ENCODE measurements at places on chromosomes 16 and 17. TPM values are rescaled to one million over a fixed set of nuclear protein-coding genes. Genes with fewer than 3 reads are reported as not detected.

- DNase-seq = no peak
Measured at GRCh38 chr17:46202424-46202823, 9.2 kb upstream of the KANSL1 start.

Gene MEOX1
- total RNA-seq = 0.65 TPM

Gene ZACN
- 5.4 TPM for total RNA-seq

GRCh38 chr16:12082226-12082887 is 105.8 kb downstream of the SNX29 start:
- DNase-seq = peak; percentile 52

- DNase-seq = no peak
Measured at GRCh38 chr17:50765454-50766221, 1.7 kb downstream of the ANKRD40CL start.

DNA sequence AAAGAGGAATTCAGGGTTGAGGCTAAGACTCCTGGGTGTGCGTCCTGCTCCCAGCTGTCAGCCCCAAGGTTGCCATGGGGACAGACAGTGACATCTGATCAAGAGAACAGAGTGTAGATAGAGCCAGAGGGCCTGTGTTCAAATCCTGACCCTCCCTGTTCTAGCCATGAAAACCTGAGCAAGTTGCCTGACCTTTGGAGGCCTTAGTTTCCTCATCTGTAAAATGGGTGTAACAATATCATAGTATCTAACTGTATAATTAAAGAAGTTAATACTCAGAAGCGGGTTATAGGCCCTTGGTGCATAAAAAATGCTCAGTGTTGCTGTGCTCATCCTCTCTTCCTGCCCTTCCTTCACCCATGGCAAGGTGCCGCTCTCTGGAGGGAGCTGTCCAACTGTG is 28.7 kb upstream of the FOXF1 start:
- no peak for DNase-seq

Gene MT1A
- total RNA-seq = 1.1 TPM

Gene NPIPA3
- total RNA-seq = 2.5 TPM

DNA sequence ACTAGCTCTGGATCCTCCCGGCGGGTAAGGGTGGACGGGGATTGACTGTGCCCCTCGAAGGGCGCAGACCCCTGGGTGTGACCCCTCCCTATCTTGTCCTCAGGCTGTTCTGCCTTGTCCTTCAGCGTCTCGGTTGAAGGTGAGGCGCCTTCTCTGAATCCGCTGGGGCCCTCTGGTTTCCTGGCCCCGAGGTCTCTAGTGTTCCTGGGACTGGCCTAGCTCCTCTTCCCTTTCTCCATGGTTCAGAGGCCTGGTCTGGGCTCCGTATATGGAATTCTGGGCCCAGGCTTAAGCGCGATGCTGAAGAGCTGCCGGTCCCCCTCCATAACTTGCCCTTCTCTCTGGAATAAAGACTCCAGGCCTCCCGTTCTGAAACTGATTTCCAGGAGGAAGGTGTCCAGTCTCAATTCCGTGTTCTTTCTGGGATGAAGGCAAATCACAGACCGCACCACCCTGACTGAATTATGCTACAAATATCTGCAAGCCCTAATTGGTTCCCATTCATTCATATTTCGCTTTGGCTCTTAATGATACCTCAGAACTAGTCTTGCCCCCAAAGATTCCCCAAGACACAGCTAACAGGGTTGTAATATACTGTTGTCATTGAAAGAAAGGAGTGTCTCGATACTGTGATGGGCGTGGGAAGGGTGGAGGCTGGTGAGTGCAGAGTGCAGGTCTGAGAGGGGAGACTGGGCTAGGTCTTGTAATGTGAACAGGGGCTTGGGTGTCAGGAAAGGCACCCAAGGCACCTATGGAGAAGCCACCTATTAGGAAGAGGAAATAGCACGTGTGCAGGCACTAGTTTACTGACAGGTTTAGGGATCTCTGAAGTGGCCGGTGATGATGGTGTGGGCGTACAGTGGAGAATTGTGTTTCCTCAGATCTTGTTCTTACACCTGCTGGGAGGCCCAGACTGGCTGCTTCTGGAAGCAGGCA is 851 bp downstream of the EDC4 start:
- peak; percentile 41 for DNase-seq

DNA sequence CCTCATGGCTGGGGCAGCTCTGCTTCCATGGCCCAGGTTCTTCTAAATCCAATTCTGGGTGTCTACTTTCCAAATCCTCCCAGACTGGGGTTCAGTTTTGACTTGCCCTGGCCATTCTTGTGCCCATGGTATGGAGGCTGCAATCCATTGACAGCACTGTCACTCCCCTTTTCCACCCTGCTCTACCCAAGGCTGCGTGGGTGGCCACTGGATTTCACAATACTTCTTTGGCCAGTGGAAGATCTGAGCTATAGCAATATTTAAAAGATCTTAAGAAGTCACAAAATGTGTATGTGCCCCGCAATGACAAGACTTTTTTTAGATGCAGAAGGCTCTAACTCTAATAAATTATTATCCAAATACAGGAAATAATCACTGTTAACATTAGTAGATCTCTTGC is 329.4 kb upstream of the CCL2 start:
- no peak for DNase-seq

- peak; percentile 8 for DNase-seq
Measured at GRCh38 chr16:2366660-2367309, 26.3 kb upstream of the ABCA3 start.

Gene CDRT4
- total RNA-seq = 1.9 TPM

Gene PMFBP1
- 0.64 TPM for total RNA-seq

Gene APOH
- not detected for total RNA-seq

DNA sequence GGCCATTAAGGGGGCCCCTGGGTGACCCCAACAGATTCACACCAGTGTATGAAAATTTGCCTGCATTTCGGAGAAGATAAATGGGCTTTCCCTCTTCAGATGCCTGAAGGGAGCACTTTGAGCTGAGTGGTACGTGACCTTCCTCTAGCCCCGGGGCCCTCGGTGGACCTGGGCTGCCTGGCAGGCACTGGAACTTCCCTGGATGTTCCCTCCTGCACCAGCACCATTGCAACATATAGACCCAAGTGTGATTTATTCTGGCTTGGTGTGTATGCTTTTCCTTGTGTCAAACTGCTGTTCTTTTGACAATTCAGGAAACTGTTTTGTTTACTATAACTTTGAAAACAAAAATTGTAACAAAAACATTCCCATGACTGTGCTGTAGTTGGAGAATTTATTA is 93.8 kb downstream of the TNFRSF13B start:
- no peak for DNase-seq

- DNase-seq = peak; percentile 56
Measured at GRCh38 chr17:79842656-79843473, 3.6 kb upstream of the CBX4 start.

Gene CACNG1
- not detected for total RNA-seq

- DNase-seq = no peak
Measured at GRCh38 chr16:88499836-88500251, 46.8 kb downstream of the ZFPM1 start.

GRCh38 chr17:79023180-79023705 is 726 bp upstream of the C1QTNF1 start:
- DNase-seq = no peak

DNA sequence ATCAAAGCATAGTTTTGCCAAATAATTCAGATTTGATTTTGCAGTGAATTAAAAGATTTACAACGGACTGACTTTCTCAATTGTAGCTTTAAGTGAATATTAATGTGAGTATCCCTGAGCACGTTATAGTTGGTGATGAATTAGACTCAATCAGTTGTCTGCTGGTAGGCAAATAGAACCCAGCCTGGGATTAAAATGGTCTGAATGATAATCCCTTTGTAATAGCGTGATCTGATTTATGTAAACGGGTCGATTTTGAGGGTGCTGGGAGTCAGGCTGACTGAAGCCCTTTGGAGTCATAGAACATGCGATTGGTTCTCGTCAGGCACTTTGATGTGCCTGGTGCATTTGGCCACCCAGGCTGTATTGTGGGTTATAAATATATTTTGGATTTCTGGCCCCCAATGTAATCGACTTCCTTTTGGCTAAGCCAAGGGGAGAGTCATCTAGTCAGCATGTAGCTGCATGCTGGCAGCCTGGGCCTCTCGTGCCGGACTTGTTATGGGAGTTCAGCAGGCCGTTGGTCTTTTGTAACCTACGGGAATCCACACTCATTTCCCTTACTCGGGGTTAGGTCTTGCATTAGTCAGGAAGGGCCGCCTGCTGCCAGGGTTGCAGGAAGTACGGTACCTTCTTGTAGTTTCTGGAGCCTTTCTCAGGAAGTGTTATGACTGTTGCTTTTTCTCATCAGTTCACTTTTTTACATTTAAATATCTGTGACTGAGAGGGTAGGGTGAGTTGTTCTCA is 5.4 kb downstream of the PGS1 start:
- DNase-seq = peak; percentile 86

GRCh38 chr16:65312795-65313194 is 190.9 kb upstream of the CDH11 start:
- no peak for DNase-seq

Gene COPS3
- total RNA-seq = 83.1 TPM

GRCh38 chr17:80339118-80339517 is 75.8 kb upstream of the ENDOV start:
- no peak for DNase-seq

- no peak for DNase-seq
Measured at GRCh38 chr16:54174201-54174600, 112.4 kb downstream of the IRX3 start.

GRCh38 chr16:65185241-65185778 is 63.4 kb upstream of the CDH11 start:
- no peak for DNase-seq

All from activated CD4-positive, alpha-beta T cell treated with anti-CD3 and anti-CD28 coated beads for 36 hours (primary cell).